ENCODE measurements at places on chromosomes 6 and 20.

GRCh38 chr6:1984346-1984994, 260.9 kb downstream of the GMDS start:
- DNase-seq, result no peak

GRCh38 chr6:122696079-122696478, 83.4 kb upstream of the FABP7 start:
- no peak for DNase-seq

DNA sequence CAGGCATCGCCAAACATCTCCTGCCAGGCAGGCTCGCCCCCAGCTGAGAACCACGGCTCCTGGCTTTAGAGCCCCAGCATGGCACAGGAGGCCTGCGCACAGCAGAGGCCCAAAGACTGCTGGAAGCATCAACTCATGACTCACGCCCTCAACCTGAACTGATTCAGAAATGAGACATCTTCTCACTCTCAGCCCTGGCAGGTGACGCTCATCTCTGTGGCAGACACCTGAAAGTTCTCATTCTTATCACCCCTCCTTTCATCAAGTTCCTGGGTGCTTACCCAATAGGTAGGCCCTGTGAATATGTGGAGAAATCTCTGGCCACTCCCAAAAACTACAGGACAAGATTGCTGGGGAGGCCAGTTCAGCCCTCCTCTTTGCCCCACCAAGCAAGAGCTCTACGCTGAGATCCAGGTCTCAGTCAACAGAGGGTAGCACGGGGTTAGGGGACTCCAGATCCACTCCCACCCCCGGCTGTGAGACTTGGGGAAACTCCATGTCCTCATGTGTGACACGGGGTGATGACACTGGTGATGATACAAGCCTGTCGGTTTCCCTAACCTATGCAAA, 11.3 kb downstream of the NFATC2 start:
- DNase-seq, result peak; percentile 60

DNA sequence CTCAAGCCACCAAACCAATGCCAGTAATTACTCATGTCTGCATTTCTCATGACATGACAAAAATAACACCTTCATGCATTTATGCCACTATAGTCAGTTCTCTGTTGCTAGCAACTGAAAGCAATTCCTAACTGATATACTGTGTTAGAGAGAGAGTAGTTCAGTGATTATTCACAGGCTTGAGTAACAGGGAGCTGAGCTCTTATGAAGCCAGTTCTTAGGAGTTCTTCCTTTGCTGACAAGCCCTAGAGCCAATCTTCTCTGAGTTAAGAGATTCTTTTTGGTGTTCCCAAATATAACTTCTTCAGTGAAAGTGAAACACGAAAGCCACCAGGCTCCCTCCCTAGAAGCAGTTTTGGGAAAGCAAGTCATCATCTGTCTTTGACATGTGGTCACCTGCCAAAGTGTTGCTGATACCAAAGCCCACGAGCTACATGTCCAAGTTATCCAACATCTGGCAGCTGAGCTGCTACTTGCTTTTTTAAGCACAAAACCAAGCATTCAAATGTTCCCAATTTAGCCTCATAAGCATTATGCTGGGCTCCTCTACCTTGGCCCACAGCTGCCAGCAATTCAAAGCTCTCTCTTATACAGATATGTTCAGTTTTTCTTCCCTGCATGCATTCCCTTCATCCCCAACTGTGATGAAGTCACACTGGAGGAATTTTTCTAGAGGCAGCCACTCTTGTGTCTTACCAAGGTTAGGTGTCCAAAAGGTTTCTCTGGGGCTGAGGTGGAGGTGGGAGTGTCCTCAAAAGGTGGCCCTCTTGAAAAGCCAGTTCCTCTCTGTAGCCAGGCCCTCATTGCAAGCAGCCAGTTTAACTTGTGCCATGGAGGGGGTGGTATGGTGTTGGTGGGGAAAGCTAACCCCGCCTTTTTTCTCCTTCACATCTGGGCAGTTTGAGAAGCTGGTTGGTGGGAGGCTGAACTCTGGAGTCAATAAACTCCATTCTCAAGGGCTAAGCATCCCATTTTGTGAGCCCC, 92.7 kb upstream of the ARMC2 start:
- DNase-seq, result no peak

DNA sequence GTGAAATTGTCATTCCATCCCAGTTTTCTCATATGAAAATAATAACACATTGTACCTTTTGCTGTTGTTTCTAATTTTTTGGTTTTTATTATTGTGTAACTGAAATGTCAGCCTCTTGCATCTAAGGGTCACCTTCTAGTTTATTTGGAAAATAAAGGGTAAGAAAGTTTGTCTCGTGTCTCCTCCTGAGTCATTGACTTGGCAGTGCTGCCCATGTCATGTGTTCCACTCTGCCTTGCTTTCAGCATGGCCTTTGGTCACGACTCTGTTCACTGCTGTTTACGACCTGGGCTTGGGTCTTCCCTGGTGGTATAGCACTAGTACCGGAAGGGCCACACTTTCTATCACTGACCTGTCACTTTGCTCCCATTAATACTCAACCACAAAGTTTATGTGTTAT, 171.4 kb upstream of the RSPO3 start:
- no peak for DNase-seq

DNA sequence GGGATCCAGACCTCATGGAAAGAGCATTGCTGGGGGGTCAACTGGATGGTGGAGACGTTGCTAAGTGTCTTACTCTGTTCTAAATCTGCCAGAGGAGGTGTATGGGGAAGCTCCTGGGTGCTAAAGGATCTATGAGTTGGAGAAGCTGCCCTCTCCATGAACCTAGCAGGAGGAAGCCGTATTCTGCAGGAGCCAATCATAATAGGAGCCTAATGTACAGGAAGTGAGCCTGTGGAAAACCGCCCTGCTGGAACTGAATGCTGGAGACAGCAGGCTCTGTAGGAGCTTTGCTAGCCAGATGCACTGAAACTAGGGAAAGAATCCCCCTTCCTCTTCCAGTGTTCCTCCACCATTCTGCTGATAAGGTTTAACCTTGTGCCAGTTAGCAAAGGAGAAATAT, 10.9 kb downstream of the CASP8AP2 start:
- DNase-seq, result no peak

GRCh38 chr6:77620278-77620882, 32.5 kb upstream of the MEI4 start:
- no peak for DNase-seq

DNA sequence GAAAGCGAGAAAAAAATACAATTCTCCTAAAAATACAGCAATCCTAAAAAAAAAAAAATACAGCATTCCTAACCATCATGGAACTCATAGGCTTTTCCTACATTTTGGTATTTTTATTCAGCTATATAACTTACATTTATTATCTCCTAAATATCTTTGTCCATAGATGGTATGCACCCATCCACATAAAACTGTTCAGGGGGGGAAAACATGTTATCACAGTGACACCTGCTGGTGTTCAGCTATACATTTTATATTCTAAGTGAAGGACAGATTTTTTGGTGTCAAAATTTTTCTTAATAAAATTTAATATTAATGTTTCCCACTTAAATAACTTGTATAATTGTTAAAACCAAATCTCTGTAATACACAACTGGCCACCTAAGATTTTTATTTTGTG, 58.0 kb downstream of the BLOC1S5 start:
- DNase-seq, result no peak

DNA sequence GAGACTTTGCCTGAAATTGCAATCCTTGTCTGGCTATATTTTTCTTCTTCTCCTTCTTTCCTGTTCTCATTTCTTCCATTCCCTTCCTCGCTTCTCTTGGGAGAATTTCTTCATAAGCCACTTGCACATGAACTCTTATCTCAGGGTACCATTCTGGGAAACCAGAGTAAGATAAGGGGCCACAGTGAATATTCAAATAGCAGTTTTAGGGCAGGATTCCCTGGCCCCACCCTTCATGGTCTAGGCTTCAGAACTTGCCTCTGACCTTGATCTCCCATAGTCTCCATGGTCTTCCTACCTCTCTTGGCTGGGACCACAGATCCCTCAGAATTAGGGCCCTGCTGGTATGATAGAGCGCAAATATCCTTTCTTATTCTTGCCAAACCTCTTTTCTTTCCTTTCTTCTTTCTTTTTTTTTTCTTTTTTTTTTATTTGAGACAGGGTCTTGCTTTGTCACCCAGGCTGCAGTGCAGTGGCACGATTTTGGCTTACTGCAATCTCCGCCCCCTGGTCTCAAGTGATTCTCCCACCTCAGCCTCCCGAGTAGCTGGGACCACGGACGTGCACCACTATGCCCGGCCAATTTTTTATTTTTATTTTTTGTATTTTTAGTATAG, 123.0 kb upstream of the CITED2 start:
- DNase-seq, result no peak

GRCh38 chr6:80182308-80182707, 75.8 kb downstream of the BCKDHB start:
- DNase-seq, result no peak

DNA sequence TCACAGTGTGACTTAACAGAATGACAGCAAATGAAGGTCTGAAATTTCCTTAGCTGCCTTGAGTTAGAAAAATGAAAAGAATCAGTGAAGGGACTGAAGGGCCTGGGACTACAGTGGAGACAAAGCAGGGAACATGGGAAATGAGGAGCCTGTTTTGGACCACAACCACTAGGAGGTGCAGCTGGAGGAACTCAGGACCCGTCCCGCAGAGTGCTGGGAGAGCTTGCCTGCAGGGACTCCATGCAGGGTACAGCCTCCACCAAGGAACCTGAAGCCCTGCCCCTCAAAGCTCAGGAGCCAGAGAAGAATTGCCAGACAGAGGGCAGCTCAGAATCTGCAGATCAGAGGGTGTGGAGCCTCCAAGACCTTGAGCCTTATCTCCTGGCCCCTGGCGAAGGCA, 50.7 kb downstream of the LRFN2 start:
- DNase-seq, result no peak

GRCh38 chr6:36860126-36860525, 14.5 kb downstream of the PPIL1 start:
- DNase-seq, result no peak

DNA sequence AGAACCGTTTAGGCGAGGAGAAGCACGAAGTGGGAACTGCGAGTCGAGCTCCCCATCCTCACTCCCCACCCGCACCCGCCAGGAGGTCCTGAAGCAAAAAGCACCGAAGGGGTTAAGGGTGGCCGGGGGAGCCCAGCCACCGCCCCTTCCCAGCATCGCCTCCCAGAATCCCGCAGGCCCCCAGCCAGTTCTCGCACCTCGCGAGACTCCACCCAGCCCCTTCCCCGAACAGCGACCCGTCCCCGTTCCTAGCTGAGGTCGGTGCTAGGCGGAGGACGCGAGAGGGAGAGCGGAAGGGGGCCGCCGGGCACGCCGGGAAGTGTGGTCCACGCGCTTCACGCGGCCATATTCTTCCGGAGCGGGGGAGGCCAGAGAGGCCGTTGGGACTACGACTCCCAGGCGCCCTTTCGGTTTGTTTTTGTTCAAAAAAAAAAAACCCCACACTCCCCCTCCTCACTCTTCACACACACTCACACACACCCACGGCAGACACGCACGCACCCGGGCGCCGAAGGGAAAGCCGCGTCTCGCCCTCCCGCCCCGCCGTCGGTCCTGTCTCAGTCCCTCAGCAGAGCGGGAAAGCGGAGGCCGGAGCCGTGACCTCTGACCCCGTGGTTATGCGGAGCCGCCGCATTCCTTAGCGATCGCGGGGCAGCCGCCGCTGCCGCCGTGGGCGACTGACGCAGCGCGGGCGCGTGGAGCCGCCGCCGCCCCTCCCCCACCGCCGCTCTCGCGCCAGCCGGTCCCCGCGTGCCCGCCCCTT, at the start of gene ASXL1:
ASXL1 (plus strand) TSS at position 463 of the 763 bp plus-strand sequence. CDS start 445 bp downstream, outside the sequence.
- peak; percentile 91 for DNase-seq

DNA sequence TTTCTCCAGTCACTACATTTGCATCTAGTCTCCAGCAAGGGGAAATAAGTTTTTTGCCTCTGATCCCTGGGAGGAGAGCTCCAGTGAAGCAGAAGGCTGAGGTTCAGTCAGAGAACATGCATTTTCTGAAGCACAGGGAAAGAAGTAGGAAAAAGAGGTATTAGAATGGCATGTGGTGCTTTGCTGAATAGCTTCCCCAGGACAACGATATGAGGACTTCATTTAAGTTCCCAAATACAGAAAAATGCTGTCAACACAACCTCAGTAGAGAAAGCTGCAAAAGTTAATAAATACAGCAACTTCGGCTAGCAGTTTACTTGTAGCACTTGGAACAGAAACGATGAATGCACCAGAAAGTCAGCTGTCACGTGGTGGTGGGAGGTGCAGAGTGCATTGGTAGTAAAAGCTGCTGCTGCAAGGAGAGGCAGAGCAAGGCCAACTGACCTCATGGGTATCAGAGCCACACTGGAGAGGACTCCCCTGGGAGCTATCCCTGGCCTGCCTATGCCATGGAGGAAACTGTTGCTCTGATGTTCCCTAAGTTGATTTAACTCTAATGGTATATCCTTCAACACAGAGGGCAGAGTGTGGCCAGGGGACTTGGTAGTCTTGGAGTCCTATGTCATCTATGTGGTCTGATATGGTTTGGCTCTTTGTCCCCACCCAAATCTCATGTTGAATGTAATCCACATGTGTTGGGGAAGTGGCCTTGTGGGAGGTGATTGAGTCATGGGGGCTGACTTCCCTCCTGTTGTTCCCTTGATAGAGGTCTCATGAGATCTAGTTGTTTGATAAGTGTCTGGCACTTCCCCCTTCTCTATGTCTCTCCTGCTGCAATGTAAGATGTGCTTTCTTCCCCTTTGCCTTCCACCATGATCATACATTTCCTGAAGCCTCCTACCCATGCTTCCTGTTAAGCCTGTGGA, 85.9 kb downstream of the ADTRP start:
- DNase-seq, result no peak

GRCh38 chr6:4402477-4402976, 267.2 kb upstream of the ECI2 start:
- DNase-seq, result no peak

- DNase-seq, result peak; percentile 15
Measured at GRCh38 chr6:57173056-57173885, 1.1 kb downstream of the BAG2 start.

DNA sequence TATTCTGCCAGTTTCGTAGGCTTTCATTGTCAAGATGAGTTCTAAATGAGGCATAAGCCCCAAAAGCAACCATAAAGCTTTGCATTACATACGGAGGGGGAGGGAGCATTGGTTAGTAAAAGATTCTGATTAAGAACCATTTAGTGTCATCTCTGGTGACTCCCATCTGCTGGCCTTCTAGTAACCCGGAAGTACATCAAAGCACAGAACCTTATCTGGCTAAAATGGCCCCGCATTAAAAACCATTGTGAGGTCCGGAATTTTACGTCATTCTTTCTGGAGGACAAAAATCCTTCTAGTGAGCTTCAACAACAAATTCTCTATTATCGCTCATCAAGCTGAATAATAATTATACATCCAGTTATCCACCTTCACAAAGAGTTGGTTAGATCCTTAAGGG, 37.8 kb downstream of the METTL24 start:
- no peak for DNase-seq

- DNase-seq, result no peak
Measured at GRCh38 chr6:156421933-156422332, 355.2 kb upstream of the ARID1B start.

- no peak for DNase-seq
Measured at GRCh38 chr20:53918020-53918311, 152.4 kb downstream of the BCAS1 start.

- DNase-seq, result no peak
Measured at GRCh38 chr20:1002682-1003561, 811 bp upstream of the RSPO4 start.

All from activated CD4-positive, alpha-beta T cell treated with anti-CD3 and anti-CD28 coated beads for 24 hours (primary cell).